Stomach (tissue), 19 donors: ENCODE measurements at places on chromosomes 5 and 9. TPM values are rescaled to one million over a fixed set of nuclear protein-coding genes. Genes with fewer than 3 reads are reported as not detected.

MZB1 gene
- total RNA-seq, result 15.8 TPM

SAXO1 gene
- total RNA-seq, result not detected

ADRA1B gene
- 0.18 TPM for total RNA-seq

ANXA2R gene
- 1.2 TPM for total RNA-seq

PHF24 gene
- total RNA-seq, result not detected

ATP10B gene
- total RNA-seq, result 3.1 TPM

GRCh38 chr5:171823269-171823668 lies 37.7 kb downstream of the SMIM23 start:
- peak; percentile 80 for DNase-seq

GRCh38 chr5:153896117-153896516 lies 142.6 kb downstream of the FAM114A2 start:
- DNase-seq, result no peak

- DNase-seq, result peak; percentile 74
Observed at GRCh38 chr9:91495450-91495849, 71.8 kb upstream of the NFIL3 start.

GRCh38 chr9:16405421-16405820 lies 465.0 kb downstream of the BNC2 start:
- no peak for DNase-seq

- no peak for DNase-seq
Observed at GRCh38 chr9:93089024-93089423, 7.0 kb upstream of the CARD19 start.

GRCh38 chr9:71472400-71472799 lies 295.9 kb downstream of the CEMIP2 start:
- DNase-seq, result no peak

DNA sequence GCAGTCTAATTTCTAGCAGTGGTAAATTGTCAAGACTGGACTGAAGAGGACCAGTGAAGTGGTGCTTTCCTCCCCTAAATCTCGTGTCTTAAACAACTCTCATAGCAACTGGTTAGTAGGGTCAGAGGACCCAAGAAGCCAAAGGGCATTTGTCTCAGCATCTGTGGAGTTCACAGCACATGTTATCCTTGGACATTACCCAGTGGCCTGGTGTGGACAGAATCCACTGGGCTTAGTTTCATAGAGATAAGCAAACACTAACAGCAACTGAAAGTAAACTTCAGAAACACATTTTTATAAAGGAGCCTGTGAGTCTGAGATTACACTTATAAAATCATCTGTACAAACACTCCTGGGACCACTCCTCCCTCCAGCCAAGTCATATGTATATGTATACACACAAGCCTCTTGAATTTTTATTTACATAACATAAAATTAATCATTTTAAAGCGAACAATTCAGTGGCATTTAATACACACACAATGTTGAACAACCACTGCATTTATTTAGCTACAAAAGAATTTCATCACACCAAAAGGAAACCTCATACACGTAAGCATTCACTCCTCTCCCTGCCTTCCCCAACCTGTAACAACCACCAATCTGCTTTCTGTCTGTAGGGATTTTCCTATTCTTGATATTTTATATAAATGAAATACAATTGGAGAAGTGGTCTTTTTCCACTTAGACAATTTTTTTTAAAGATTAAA lies 457.8 kb downstream of the RASEF start:
- DNase-seq, result peak; percentile 30

- no peak for DNase-seq
Observed at GRCh38 chr9:19551124-19551929, 142.5 kb downstream of the ACER2 start.

DNA sequence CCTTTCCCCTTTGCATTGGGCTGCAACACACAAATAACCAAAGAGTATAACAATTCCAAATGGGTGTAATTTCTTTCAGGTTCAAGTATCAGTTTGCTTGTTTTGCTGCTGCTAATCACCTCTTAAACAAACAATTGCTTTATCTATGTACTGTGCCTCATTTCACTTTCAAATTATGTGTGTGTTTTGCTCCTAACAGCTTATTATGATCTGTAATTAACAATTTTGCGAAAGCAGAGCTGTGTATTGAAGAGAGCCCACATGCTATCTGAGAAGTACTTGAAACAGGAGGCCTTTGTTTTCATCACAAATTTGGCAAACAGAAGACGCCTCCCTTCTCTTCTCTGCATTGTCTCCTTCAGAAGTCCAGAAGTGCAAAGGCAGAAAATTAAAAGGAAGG lies 312.0 kb downstream of the TLE1 start:
- DNase-seq, result no peak

- DNase-seq, result no peak
Observed at GRCh38 chr5:134083517-134083916, 31.0 kb upstream of the TCF7 start.
